ENCODE measurements at places on chromosomes 4 and X.

DNA sequence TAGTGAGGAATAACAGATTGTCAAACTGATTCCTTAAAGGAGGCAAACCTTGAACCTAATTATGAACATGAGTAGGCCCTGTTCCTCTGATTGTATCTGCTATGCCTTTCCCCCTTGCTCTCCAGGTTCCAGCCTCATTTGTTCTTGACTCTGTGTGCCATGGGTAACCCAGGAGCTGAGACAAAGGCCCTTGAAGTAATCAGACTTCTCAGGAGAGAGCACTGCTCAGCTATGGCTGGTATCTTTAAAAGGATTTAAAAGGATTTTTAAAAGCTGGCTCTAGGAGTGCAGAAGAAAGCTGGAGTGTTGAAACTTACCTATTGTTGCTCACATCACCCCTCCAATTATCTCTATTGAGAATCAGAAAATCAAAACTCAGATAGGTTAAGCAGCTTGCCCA lies 1565.5 kb upstream of the AGA start:
- DNase-seq: no peak

DNA sequence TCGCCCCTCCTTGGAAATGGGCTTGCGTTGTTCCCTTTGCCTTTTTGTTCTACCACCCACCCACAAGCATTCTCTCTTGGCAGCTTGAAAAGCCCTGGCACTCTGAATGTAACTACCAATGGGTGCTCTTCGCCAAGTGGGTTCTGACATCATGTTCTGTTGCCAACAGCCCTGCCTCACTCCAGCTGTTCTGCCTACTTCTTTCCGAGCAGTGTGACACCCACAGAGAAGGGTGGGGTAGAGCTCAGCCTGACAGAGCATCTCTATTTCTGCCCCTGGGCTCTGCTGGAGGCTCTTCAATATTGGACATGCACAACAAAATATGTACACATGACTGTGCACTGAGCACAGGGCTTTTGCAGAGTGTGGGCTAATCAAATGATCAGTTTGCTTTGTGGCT lies 15.6 kb upstream of the EXOSC9 start:
- no peak for DNase-seq

GRCh38 chr4:38065176-38065575 lies 105.0 kb downstream of the PTTG2 start:
- DNase-seq: no peak

DNA sequence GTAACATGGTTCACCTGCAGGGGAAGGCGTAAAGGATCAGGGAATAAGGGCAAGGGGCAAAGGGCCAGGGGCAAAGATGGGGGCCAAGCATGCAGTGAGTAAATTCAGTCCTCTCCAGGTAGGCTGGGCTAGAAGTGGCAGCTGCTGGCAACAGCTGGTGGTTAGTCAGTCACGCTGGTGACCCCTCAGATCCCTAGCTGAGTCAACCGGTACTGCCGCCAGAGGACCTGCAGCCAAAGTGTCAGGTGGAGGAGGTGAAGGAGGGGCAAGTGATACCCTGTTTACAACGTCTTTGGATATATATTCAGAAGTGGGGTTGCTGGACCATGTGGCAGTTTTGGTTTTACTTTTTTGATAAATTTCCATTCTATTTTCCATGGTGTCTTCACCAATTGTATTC lies 24.6 kb upstream of the NAP1L2 start:
- no peak for DNase-seq

- no peak for DNase-seq
Measured at GRCh38 chr4:37873386-37873785, 17.5 kb upstream of the TBC1D1 start.

DNA sequence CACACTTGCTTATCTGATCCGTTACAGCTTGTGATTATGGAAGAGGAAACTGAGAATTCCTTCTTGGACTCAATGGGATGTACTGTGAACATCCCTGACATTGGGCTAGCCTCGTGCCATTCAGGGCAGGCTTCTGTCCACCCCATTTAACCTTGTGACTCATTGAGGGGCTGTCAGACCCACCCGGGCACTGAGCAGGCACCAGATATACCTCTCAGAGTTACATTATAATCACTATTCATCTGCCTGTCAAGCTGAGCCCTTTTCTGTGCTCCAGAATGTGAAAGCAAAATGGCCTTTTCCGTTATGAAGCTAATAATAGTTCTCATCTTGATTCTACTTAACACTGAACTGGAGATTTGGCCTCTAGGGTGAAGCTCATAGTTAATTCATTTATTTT lies 170.6 kb upstream of the SCML1 start:
- no peak for DNase-seq

DNA sequence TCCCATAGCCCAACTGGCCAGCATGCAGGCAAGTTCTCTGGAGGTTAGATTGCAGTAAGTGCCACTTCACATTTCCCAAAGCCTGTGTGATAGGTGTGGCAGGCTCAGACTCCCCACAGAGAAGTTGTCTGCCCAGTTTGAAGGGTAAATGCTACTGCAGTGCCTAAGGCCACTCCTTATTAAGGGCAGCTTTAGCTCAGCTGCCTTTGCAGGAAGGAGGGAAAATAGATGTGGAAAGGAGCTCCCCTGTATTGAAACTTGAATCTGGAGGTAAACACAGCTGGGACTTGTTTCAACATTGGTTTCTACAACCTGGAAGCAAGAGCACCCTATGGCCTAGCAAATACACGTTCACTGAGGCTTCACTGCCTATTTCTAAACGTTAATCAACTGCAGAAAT lies 22.4 kb downstream of the NEXMIF start:
- DNase-seq: no peak

GRCh38 chrX:155864655-155865054 lies 16.5 kb upstream of the VAMP7 start:
- DNase-seq: no peak

DNA sequence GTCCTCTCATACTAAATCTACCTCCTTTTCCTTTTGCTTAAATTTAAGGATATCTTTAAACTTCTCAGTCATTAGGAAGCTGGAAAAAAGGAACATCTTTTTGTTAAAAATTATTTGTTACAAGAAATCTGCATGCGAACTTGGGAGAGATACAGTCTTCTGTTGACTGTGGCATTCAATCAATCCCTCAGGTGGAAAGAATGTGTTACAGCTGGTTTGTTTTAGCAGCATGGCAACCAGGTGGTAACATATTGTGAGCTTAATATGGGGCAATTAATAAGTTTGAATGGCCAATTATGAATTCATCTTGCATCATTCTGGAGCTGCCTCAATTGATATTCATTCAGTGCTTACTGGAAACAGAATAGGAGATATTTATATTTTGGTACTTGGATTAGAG lies 135.0 kb downstream of the GC start:
- DNase-seq: no peak

DNA sequence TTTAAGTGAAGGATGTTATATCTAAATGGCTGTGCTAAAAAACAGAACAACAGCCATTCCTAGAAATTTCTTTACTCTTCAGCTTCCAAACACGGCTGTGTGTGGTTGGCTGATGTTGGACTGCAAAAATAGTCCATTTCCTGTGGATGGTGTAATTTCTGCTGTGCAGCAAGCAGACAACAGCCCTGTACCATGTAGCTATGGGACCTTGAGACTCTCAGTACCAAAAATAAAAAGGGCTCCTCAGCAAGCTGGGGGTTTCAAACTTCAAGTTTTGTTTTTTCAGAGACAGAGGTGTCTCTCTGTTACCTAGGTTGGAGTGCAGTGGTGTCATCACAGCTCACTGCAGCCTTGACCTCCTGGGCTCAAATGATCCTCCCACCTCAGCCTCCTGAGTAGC lies 18.1 kb downstream of the CD40LG start:
- no peak for DNase-seq

GRCh38 chr4:155885666-155886065 lies 17.8 kb upstream of the TDO2 start:
- no peak for DNase-seq

DNA sequence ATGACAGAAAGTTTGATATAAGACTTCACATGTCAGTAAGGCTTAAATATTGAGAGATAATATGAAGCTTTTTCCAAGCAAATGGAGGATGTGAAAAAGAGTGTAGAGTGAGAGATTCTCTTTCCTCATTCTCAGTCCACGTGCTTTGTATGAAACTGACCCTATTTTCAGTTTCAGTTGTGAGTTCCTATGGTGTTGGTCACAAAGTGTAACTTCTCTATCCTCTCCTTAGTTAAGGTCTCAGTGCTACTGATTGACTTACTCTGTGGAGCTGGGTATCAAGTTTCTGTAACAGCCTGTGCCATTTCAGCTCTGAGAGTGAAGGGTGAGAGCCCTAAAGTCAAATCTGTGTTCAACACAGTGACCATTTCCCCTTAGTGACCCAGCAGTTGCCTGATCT lies 277.2 kb downstream of the EPHA5 start:
- DNase-seq: no peak

DNA sequence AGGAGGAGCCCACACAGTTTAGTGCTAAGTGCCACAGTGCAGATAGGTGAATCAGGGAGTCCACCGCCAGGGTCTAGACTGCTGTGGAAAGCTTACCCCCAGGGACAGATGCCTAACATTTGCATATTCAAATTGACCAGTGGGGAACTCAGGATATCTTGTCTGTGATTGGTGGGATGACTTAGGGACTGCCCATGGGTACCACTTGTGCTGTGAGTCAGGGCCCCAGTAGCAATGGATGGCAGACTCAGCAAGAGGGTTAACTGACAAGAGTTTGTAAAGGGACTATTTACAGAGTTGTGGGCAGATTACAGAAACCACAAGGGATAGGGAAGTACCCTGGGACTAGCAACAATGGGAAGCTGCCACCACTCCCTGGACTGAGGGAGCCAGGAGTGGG lies 282.1 kb downstream of the BCOR start:
- no peak for DNase-seq

GRCh38 chr4:143700416-143701352 lies at the start of gene FREM3:
Gene FREM3, minus strand, starts transcription at chr4:143700675. Its CDS starts 0 bp downstream, at chr4:143700675.
- no peak for DNase-seq

DNA sequence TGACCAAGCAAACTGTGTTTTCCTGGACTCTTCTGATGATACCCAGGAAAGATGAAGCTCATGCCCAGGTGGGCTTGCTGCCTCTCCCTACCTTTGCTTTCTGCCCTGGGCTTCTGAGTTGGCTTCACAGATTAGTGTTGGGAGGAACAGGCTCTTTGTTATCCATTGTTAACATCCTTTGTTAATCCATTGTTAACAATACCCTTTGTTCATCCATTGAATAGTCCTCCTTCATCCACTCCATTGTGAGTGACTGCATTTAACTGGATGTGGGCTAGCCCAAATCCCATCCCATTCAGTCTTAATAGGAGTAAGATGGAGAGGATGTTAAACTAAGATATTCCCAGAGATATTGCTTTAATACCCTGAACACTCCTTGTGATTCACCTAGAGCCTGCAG lies 199.0 kb upstream of the LNX1 start:
- no peak for DNase-seq
